ENCODE measurements at places on chromosomes 6 and 20. TPM values are rescaled to one million over a fixed set of nuclear protein-coding genes. Genes with fewer than 3 reads are reported as not detected.

The CPXM1 gene
- 0.12 TPM for total RNA-seq

The TREM2 gene
- 0.61 TPM for total RNA-seq

The TMEM170B gene
- total RNA-seq = 1.0 TPM

The WFDC5 gene
- not detected for total RNA-seq

The EMILIN3 gene
- 12.0 TPM for total RNA-seq

The LPIN3 gene
- 2.3 TPM for total RNA-seq

The TTBK1 gene
- not detected for total RNA-seq

The NNAT gene
- total RNA-seq = not detected

The REM1 gene
- not detected for total RNA-seq

The KIAA1755 gene
- 1.4 TPM for total RNA-seq

The NHLRC1 gene
- not detected for total RNA-seq

The MACROD2 gene
- 0.08 TPM for total RNA-seq

The BPIFB4 gene
- 3.9 TPM for total RNA-seq

The COX4I2 gene
- not detected for total RNA-seq

The CLVS2 gene
- total RNA-seq = not detected

The SIRPG gene
- total RNA-seq = not detected

The PI3 gene
- not detected for total RNA-seq

The TLDC2 gene
- 1.8 TPM for total RNA-seq

The HLA-DRB5 gene
- total RNA-seq = not detected

The OR2J3 gene
- not detected for total RNA-seq

The PAQR8 gene
- 3.4 TPM for total RNA-seq

The FGD2 gene
- total RNA-seq = not detected

The IMPG1 gene
- 0.25 TPM for total RNA-seq

The COL10A1 gene
- total RNA-seq = 0.06 TPM

The RFX6 gene
- total RNA-seq = not detected

The ZMYND8 gene
- 45.4 TPM for total RNA-seq

The CCM2L gene
- 1.2 TPM for total RNA-seq

The PNPLA1 gene
- total RNA-seq = not detected

The LCA5 gene
- 6.2 TPM for total RNA-seq

The NTSR1 gene
- total RNA-seq = not detected

The B3GALT4 gene
- 0.84 TPM for total RNA-seq

The HLA-G gene
- not detected for total RNA-seq

The PTPRT gene
- 0.94 TPM for total RNA-seq

The THEMIS gene
- not detected for total RNA-seq

The AKAP7 gene
- 1.4 TPM for total RNA-seq

The SLCO4A1 gene
- 5.8 TPM for total RNA-seq

The HEY2 gene
- total RNA-seq = 0.22 TPM

The SLC22A1 gene
- total RNA-seq = 0.49 TPM

The ACSS1 gene
- total RNA-seq = 13.0 TPM

The SASH1 gene
- total RNA-seq = 33.8 TPM

The GDAP1L1 gene
- total RNA-seq = not detected

The SLC35B2 gene
- 28.5 TPM for total RNA-seq

The SLC17A4 gene
- total RNA-seq = not detected

The EYS gene
- total RNA-seq = not detected

The KHDC1L gene
- not detected for total RNA-seq

The OPRM1 gene
- not detected for total RNA-seq

The COL9A1 gene
- 4.8 TPM for total RNA-seq

The COL12A1 gene
- total RNA-seq = 62.1 TPM

The SEMG1 gene
- total RNA-seq = not detected

The HLA-DMA gene
- total RNA-seq = 0.14 TPM

All from SJCRH30 (cell line).